Effector memory CD8-positive, alpha-beta T cell (primary cell): ENCODE measurements at places on chromosomes 3 and 15.

GRCh38 chr3:46278816-46279672, 36.8 kb downstream of the CCR3 start:
- no peaks in the 10 kb centered on the region for H3K27me3 ChIP-seq
- H3K4me3 ChIP-seq: peak overlapping the region; percentile 53
- peaks cover 60% of the 10 kb centered on the region for H3K4me1 ChIP-seq
- DNase-seq: no peak

DNA sequence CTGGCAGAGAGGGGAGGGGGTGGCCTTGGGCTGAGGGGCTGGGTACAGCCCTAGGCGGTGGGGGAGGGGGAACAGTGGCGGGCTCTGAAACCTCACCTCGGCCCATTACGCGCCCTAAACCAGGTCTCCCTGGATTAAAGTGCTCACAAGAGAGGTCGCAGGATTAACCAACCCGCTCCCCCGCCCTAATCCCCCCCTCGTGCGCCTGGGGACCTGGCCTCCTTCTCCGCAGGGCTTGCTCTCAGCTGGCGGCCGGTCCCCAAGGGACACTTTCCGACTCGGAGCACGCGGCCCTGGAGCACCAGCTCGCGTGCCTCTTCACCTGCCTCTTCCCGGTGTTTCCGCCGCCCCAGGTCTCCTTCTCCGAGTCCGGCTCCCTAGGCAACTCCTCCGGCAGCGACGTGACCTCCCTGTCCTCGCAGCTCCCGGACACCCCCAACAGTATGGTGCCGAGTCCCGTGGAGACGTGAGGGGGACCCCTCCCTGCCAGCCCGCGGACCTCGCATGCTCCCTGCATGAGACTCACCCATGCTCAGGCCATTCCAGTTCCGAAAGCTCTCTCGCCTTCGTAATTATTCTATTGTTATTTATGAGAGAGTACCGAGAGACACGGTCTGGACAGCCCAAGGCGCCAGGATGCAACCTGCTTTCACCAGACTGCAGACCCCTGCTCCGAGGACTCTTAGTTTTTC, 4.9 kb downstream of the ISL2 start:
- peaks cover 23% of the 10 kb centered on the region for H3K36me3 ChIP-seq
- DNase-seq: no peak

- H3K4me3 ChIP-seq: peak overlapping the region; percentile 74
- peaks cover 76% of the 10 kb centered on the region for H3K36me3 ChIP-seq
- DNase-seq: no peak
- H3K27me3 ChIP-seq: no peaks in the 10 kb centered on the region
- H3K27ac ChIP-seq: peak overlapping the region; percentile 95
These were observed 30.6 kb downstream of the TBC1D2B start for GRCh38 chr15:78046796-78047341.

GRCh38 chr3:167787440-167787839, 51.9 kb downstream of the SERPINI1 start:
- no peaks in the 10 kb centered on the region for H3K4me1 ChIP-seq
- H3K4me3 ChIP-seq: no peak overlapping the region
- DNase-seq: no peak
- no peaks in the 10 kb centered on the region for H3K36me3 ChIP-seq
- H3K27me3 ChIP-seq: no peaks in the 10 kb centered on the region

DNA sequence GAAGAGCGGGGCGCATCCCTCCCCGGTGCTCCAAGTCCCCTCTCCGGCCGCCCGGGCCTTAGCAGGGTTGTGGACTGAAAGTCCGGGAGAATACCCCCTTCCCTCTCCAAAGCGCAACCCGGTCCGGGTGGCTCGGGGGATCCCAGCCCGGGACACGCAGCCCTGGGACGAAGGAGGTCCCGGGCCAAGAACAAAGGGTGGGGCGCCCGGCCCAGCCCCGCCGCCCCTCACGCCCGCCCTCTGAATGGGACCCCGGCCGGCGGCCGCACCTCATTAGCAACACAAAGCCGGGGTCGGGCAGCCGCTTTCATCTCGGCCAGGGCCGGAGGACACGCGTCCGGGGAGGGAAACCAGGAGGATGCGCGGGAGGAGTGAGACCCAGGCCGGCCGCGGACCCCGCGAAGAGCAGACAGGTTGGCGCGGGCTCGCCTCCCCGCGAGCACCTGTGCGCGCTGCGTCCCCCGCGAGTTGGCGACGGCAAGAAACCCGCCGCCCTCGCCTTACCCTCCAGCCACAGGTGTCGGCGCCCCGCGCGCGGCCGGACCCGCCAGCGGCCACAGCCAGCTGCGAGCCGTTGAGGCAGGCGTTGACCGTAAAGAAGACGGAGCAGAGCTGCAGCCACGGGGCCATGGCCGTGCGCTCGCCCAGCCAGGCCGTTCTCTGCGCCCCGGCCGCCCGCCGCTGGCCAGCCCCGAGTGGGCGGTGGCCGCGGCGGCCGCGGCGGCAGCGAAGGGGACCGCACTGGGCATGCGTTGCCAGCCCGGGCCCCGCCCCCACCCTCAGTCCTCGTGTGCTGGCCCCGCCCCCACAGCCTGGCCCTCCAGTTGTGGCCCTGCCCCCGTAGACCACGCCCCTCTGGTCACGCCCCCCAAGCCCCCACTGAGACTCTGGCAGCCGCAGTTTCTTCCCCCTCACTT, at the start of gene IL17RD:
TSS of gene IL17RD (minus strand) at position 697 of the 917 bp plus-strand sequence. CDS start at position 630, 67 bp downstream.
- peaks cover 2% of the 10 kb centered on the region for H3K36me3 ChIP-seq
- H3K4me3 ChIP-seq: peak within 1 kb of the TSS; percentile 82
- H3K4me1 ChIP-seq: peaks cover 10% of the 10 kb centered on the region
- peak within 1 kb of the TSS; percentile 59 for H3K27ac ChIP-seq
- peaks cover 62% of the 10 kb centered on the region for H3K27me3 ChIP-seq

GRCh38 chr15:96411056-96412031, 80.8 kb downstream of the NR2F2 start:
- no peaks in the 10 kb centered on the region for H3K36me3 ChIP-seq
- DNase-seq: no peak
- no peak overlapping the region for H3K4me3 ChIP-seq
- H3K27ac ChIP-seq: no peak overlapping the region
- H3K27me3 ChIP-seq: peaks cover 98% of the 10 kb centered on the region
